AG09319 (cell line): ENCODE measurements at places on chromosomes 6 and 20.

DNA sequence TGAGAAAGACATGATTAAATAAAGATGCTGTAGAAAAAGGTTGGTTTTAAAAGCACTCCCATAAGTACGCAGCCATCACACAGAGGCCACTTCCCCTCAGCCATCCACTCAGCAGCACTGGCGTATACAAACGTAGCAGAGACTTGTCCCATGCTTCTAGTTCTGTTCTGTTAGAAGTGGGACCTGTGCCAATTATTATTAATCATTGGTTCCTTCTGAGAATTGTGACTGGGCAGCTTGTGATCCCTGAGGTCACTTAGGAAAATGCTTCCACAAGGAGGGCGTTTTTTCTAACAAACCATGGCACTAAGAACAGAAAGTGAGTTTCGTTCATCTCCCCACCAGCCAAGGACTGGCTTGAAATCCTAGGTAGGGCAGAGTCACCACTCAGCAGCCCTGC is 53.9 kb downstream of the FAM120B start:
- no peak for DNase-seq

DNA sequence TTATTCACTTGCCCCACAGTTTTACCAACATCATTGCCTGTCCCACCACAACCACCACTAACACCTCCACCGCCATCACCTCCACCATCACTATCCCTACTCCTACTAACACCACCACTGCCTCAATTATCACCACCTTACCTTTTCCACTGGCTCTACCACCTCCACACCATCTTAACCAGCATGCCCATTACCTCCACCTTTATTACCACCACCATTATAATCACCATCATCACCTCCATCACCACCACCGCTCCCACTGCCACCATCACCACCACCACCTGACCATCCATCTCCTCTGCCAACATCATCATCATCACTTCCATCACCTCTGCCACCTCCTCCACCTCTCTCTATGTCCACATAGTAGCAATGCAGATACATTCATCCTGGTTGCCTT is 90.0 kb downstream of the SNAP25 start:
- DNase-seq: no peak

GRCh38 chr6:79947191-79948186 is at the start of gene ELOVL4:
TSS of gene ELOVL4 (minus strand) at chr6:79947553. CDS start at chr6:79947279, 274 bp downstream.
- peak; percentile 23 for DNase-seq

- no peak for DNase-seq
Observed at GRCh38 chr6:170153436-170154319, 137.2 kb downstream of the DLL1 start.

DNA sequence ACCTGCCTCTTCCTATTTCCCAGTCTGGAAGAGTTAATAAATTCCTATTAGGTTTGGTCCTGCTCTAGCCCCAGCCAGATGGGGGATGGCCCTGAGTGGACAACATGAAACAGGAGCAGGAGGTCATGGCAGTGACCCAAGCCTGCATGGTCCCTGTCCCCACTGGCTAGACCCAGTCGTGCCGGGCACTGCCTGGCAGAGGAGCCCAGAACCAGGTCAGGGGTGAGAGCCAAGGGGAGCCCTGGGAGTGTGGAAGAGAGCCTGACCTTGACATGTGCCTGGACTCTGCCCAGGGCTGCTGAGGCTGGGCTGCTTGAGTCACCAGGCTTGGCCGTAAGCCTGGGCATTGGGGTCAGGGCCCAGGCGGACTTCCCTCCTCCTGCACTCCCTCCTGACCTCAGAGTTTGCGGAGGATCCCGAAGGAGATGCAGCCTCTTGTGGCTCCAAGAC is 3.6 kb downstream of the AVP start:
- peak; percentile 25 for DNase-seq

GRCh38 chr20:37977338-37977737 is 55.9 kb downstream of the TTI1 start:
- no peak for DNase-seq

DNA sequence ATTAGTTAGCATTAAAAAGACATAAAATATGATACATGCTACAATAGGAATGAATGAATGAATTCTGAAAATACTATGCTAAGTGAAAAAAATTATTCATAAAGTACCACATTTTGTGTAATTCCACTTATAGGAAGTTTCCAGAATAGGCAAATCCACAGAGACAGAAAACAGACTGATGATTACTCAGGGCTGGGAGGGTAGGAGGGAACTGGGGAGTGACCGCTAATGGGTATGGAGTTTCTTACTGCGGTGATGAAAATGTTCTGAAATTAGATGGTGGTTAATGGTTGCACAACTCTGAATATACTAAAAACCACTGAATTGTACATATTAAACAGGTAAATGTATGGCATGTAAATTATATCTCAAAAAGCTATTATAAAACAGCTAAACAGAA is 22.6 kb downstream of the FERMT1 start:
- no peak for DNase-seq

GRCh38 chr20:38043512-38044300 is 10.2 kb downstream of the RPRD1B start:
- peak; percentile 25 for DNase-seq

DNA sequence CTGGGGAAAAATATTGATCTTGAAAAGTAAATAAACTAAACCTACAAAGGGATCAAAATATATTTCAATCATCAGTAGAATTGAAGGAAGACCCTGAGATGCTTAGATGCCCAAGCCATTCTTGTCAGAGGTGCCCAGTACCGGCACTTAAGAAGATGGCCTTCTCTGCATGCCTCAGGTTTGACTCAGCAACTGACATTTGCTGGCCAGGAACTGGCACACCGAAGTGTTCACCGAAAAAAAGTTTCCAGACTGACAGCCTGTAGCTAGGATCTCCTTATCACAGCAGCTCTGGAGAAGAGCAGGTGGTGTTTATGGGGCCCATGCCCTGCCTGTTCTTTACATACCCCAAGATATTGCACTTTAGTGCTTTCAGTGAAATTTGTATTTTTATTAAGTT is 203.2 kb downstream of the MOXD1 start:
- no peak for DNase-seq
